ENCODE measurements at places on chromosomes 3 and 15.

- no peak for DNase-seq
Measured at GRCh38 chr15:36777926-36778325, 198.5 kb downstream of the CDIN1 start.

DNA sequence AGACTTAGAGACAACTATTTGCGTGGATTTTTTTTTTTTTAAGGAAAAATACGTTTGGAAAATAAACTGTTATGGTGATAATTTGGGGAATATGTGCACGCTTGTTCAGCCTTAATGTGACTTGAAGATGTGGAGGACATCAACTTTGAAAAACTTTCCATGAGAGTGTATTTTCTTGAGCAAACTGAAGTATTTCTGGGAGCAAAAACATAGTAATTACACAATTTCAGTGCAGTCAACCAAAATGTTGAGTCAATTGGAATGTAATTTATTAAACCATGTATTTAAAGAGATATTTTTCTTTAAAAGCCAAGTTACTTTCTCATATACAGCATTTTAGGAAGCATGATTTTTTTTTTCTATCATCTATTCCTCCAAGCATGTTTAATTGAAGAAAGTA, 80.3 kb upstream of the FLNB start:
- DNase-seq: no peak

GRCh38 chr3:160876643-160877042, 120.6 kb downstream of the PPM1L start:
- no peak for DNase-seq

DNA sequence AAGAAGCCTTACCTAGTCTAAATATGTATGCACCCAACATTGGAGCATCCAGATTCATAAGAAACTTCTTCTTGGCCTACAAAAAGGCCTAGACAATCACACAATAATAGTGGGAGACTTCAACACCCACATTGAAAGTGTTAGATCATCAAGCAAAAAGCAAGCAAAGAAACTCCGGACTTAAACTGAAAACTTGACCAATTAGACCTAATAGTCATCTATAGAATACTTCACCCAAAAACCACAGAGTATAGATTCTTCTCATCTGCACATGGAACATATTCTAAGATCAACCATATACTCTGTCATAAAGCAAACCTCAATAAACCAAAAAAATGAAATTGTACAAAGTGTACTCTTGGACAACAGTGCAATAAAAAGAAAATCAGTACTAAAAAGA, 22.3 kb upstream of the OR5K4 start:
- DNase-seq: no peak

DNA sequence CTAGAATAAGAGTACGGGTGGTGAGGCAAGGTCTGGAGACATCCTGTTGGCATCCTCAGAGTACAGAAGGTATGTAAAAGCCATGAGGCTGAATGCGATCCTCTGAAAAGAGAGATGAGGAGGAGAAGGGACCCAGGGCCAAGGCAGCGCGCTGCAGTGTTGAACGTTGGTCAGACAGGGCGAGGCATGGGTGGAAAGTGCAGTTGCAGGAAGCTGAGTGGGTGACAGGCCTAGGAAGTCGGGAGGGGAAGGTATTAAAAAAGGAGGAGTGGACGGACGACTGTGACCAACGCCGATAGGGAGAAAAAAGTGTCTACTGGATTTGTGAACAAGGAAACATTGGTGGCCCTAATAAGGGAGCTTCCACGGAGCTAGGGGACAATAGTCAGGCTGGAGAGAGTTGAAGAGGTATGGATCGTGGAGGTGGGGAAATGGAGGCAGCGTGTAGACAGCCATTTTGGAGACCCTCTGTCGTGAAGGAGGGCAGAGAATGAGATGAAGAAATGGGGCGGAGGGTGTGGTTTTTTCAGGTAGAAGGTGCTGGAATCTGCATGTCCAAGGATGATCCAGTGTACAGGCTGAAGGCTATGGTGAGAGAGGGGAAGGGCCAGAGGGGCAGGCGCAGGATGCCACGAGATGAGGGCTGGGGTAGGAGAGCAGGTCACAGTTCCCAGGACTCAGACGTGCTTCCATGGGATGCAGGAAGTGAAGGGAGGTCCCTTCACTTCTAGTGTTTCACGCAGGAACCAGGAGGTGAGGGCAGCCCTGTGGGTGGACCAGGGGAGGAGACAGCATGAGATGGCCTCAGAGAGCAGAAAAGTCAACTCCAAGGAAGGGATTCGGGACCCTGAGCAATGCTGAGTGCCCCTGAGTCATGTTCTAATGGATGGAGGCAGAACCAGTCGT, 115.9 kb downstream of the ASB7 start:
- DNase-seq: no peak
